Frontal cortex (tissue), 4 donors: ENCODE measurements at places on chromosomes 11 and 22.

GRCh38 chr11:79579063-79579462, 138.2 kb upstream of the TENM4 start:
- DNase-seq = no peak

GRCh38 chr11:20597154-20597679, 2.2 kb upstream of the SLC6A5 start:
- DNase-seq = no peak

DNA sequence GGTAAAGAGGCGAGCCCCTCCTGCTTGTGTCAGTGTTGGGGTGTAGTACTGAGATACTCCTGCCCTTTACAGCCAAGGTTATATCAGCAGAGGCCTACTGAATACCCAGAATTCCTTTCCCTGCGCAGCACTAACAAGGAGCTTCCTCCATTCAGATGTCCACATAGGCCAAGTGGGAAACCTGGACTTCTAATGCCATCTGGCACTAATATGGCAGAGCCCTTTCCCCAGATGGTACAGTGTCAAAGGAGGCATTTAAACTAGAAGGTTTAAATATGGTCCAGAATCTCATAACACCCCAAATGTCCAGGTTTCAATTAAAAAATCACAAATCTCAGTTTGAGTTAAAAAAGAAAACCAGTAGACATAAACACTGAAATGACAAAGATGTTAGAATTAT, 68.8 kb downstream of the USP47 start:
- no peak for DNase-seq

DNA sequence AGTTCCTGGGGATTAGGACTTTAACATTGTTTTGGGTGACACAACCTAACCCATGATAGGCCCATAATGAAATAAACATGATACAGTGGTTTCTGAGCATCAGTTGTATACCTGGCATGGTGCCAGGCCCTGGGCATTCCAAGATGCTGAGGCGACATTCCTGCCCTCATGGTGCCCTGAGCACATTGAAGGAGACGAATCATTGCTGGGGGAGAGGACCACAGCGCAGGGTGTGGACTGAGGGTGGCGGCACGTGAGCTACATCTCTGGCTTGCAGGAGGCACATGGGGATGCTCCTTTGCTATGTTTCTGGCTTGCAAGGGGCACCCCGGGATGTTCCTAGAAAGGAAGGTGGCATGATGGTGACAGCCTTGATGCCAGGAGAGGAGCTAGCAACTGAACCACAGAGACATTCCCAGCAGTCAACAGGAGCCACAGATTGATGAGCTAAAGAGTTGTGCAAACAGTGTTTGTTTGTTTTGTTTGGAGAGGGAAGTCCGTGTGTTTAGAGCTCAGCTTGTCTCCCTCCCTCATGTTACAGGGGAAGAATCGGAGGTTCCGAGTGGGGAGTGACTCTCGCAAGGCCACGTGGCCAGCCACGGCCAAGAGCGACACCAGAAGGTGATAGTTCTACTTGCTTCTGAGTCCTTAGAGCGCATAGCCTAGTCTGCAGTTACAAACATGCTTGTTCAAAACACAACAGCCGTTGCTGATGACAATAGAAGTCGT, 106.4 kb downstream of the MIAT start:
- DNase-seq = no peak
